ENCODE measurements at places on chromosomes 3 and 15.

DNA sequence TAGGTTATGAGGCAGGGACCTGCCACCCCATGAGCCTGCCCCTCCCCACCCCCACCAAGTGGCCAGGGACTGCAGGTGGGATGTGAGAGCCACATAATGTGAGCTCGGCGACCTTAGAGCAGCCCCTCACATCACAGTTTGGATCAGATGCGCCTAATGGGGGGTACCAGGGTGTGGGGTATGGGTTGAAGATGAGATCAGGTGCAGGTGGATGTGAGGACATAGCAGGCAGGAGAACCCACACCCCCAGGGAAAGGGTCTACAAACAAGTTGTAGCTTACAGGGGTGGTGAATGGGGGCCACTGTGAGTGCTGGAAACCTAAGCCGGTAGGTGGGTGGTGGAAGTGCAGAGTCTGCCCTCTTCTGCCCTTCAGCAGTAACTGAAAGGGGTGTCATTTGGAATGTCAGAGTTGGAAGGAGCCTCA lies 94.0 kb downstream of the CORO2B start:
- DNase-seq = no peak

GRCh38 chr3:38618343-38618742 lies 31.1 kb downstream of the SCN5A start:
- no peak for DNase-seq

GRCh38 chr3:155682426-155683343 lies 62.2 kb downstream of the PLCH1 start:
- DNase-seq = no peak

- no peak for DNase-seq
Observed at GRCh38 chr3:112132975-112133448, at the start of gene GCSAM. TSS of gene GCSAM (minus strand) at chr3:112133248. CDS start at chr3:112133120, 128 bp downstream.

GRCh38 chr3:169952045-169952444 lies 14.6 kb upstream of the SEC62 start:
- DNase-seq = peak; percentile 65

DNA sequence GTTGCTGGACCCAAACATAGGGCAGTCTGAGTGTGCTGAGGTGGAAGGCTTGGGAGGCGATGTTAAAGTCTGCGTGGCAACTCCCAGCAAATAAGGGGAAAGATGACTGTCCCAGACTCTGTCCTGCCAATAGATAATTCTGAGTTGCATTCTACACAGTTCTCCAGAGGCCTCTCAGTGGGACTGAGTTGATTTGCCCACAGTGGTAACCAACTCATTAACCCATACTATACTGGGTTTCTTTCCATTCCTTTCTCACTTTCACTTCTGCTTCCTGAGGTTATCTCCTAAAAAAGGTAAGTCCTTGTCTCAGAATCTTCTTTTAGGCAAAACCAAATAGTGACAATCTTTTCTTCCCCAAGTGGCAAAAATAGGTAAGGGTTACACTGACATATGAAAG lies 549.9 kb upstream of the DPPA4 start:
- no peak for DNase-seq

DNA sequence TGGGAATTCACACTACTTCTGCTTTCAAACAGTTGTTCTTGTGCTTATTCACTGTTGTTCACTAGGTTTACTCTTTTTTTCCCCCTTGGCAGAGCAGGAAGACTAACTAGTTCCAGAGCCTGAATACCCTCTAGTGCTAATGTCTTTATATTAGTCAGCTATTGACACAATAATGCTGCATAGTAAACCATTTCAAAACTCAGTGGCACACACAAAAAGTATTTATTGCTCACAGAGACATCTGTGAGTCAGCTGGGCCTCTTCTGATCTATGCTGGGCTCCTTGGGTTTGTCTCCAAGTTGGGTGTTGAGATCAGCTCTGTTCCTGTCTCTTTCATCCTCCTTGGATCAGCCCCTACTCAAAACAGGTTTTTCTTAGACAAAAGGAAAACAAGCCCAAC lies 51.1 kb downstream of the RSRC1 start:
- no peak for DNase-seq

- DNase-seq = no peak
Observed at GRCh38 chr3:141686466-141687291, 51.4 kb upstream of the RNF7 start.

- DNase-seq = no peak
Observed at GRCh38 chr3:362681-363338, 166.2 kb downstream of the CHL1 start.
